ENCODE measurements at places on chromosomes 6 and 20.
A peak's percentile ranks its signal among the peaks of the same experiment; 100 is the strongest.

- DNase-seq, result no peak
Measured at GRCh38 chr6:112018619-112019416, 35.1 kb upstream of the CCN6 start.

DNA sequence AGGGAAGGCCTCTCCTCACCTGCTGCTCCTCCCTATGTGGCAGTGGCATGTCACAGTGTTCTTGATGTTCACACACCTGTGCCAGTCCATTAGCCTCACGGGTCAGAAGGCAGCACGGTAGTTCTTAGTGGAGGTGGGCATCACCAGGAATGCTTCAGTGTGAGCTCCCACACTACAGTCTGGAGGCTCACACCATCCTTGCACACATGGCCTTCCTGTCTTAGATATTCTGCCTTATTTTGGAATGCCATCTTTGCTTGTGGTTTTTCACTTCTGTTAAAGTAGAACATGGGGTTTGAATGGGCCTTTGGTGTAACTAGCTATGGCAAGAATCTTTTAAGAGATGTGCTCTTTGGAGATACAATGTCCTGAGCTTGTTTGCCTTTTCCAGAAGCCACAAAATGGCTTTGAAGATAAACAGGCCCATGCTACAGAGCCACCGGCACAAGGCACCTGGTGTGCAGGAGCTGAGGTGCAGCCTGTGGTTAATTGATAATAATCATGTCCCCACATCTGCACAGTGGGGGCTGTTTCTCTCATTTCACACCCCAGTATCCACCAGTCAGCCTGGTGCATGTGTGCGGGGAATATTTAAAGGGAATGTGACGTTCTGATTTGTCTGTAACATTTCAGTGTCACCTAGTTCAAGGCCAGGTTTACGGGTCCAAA is 3.2 kb upstream of the SLC17A9 start:
- no peak for DNase-seq

DNA sequence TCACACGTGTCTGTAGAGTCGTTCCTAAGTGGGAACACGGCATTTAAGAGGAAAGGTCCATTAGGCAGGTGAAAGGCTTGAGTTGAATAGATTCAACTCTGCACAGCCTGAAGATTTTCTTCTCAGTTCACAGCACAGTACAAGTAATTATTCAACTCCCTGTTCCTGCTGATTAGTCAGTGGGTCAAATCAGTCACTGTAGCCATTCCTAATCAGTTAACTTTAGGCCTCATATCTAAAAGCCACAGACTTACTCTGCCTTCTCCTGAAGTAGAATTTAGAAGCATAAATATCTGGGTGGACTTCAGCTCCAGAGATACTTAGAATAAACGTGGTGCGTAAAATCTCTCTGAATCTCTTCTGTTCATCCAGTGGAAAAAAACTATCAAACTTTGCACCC is 872.4 kb downstream of the C6orf118 start:
- DNase-seq, result no peak

- no peak for DNase-seq
Measured at GRCh38 chr6:138485586-138486248, 13.6 kb downstream of the NHSL1 start.

- DNase-seq, result no peak
Measured at GRCh38 chr20:35063168-35063567, 29.4 kb downstream of the TRPC4AP start.

GRCh38 chr6:62775427-62776022 is 435.7 kb upstream of the FKBP1C start:
- DNase-seq, result no peak

GRCh38 chr20:24984961-24985640 is 7.5 kb downstream of the APMAP start:
- DNase-seq, result no peak

- DNase-seq, result no peak
Measured at GRCh38 chr20:33624399-33624798, 37.7 kb upstream of the C20orf144 start.

DNA sequence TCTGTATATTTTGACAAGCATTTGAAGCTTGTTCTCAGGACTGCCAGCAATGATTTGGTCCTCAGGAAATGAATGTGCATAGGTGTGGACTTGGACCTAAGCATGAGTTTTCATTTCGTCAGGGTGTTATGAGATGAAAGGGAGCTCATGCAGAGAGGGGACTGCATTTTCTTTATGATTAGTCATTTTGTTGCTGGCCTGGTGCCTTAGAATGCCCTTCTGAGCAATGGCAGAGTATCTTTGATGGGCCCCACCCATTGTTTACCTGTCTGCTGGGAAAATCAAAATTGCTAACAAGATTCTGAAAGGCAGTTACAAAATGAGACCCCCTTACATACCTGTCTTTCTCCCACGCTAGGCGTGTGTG is 51.5 kb upstream of the MTHFD1L start:
- DNase-seq, result no peak

DNA sequence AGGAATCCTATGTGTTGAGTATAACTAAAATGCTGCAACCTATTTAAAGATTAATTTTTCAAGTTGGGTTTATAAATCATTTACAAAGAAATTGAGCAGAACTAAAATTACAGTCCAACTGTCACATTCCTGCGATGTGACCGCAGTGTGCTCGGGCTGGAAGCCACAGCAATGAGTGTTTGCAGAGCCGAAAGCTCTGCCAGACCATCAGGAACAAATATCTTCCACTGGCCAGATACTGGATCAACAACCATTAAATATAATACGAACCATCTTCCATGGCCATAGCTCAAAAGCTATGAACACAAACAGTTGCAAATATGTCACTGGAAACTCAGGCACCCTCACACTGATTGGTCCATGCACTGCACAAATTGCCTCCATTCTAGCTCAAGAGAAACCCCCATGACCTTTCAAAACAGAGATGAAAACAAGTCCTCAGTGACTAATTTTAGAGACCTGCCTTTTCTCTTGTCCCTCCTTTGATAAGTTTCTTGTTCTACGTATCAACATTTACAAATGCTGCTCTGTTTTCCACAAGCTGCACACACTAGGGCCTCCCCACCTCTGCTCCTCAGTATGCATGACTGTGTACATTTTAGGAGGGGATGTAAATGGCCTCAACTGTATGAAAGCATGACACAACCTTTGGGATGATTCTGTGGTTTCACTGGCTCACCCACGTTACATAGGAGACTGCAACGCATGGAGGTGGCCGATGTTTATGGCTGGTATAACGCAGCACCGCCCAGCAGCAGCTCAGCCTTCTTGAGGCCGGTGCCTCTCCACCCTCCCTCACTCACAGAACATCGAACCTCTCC is 171.7 kb downstream of the WDR27 start:
- DNase-seq, result peak; percentile 22

DNA sequence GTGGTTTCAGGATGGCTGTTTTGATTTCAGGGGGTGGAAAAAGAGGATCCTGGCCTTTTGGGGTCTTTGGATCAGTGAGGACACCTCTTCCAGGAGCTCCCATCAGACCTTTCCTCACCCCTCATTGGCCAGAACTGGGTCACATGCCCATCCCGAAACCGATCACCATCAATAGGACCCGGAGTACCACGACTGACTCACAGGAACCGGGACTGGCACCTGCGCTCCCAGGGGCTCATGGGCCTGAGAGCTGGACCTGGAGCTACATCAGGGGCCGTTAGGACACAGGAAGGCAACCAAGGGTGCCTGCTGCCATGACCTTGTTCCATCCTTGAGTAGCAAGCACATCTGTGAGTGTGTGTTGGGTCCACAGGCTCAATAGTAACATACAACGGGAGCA is 180.4 kb downstream of the BMP7 start:
- DNase-seq, result no peak

DNA sequence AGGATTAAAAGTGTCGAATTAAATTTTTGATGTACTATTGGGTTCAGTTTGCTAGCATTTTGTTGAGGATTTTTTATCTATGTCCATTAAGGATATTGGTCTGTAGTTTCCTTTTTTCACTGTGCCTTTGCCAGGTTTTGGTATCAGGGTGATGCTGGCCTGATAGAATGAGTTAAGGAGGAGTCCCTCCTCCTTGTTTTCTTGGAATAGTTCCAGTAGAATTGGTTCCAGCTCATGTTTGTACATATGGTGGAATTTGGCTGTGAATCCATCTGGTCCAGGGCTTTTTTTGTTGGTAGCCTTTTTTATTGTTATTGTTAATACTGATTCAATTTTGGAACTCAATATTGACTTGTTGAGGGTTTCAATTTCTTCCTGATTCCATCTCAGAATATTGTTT is 141.8 kb downstream of the SIM1 start:
- no peak for DNase-seq

DNA sequence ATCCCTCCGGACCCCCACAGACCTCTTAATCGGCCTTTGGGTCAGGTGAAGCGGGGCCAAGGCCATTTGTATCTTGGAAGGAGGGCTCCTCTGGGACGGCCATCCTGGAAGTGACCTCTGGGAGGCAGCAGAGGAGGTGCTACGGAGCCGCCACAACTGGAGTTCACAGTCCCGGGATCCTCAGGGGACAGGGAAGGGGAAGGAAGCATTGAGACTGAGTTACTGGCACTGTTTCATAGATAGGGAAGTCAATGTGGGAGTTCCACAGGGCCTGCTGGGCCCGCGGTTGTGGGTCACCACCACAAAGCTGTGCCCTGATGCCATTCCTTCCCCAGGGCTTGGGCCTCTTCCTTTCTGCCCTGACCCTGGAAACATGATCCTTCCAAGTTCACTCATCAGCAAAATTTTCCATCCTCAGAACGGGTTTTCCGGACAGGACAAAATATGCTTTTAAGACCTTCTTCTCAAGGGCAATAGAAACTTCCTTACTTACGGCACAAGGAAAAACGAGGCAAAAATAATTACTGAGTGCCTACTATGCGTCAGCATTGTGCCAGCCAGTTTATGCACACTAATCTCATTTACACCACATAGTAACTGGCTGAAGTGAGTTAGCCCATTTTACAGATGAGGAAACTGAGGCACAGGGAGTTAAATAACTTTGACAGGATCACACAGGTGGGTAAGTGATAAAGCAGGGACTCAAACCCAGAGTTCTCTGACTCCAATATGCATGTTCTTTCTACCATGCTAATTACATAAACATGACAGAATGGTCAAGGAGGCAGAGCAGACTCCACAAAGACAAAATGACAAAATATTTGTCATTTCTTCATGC is 143.8 kb downstream of the UNC5CL start:
- no peak for DNase-seq

- DNase-seq, result no peak
Measured at GRCh38 chr20:49310705-49311104, 32.8 kb upstream of the ZNFX1 start.

GRCh38 chr20:12821249-12821648 is 187.5 kb upstream of the SPTLC3 start:
- DNase-seq, result no peak

DNA sequence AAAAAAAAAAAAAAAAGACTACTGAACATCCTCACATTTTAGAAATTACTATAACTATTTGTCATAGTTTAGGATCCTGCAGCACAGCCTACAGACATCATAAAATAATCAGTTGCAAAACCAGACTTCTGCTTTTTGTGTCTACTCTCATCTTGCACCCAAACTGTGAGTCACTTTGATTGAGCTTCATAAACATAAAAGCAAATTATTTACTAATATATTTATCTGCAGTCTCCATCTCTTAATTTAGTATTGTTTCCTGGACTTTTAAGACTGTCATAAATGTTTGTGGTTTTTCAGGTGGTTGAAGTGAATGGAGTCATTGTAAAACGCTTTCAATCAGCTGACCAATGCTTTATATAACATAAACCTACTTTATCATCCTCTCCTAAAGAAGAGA is 14.8 kb upstream of the CALHM6 start:
- DNase-seq, result no peak

DNA sequence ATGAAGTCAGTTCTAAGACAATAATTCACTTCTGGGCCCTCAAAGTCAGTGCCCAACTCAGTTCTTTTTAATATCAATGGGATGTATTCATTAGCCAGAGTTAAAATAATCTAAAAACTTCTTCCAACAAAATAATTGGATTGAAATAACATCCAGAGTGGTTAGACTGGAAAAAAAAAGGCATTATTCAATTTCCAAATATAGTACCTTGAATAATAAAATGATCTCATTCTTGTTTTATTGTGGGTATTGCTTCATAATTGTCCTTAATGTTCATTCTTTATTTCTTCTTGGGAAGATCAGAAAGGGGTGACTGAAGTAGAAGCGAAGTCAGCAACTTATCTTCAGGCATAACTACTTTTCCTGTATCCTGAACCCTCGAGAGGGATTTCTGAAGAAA is 85.1 kb upstream of the JARID2 start:
- no peak for DNase-seq

DNA sequence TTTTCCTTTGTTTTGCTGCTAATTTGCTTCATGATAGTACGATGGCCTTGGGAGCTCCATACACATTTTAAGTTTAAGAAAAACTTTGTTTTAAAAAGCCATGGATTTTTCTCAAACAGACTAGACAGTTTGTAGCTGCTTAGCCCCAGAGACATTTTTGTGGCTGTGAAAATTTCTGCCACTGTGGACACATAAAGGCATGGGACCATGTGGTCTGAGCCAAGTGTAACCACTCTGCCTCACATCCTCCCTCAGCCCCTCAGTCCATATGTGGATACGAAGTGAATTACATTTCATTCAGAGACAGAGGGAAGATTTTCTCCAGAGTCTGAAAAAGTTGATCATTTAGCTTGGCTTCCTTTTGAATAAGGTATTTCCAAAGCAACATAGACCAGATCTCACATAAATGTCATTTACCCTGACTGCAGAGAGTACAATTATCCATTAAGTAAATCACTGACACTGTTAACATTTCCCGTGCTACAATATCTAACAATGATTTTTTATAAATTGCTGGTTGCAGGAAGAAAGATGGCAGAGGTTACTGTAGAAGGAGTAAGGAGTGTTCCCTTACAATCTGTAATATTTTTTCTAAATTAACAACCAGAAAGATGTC is 87.4 kb downstream of the GJA1 start:
- DNase-seq, result no peak

DNA sequence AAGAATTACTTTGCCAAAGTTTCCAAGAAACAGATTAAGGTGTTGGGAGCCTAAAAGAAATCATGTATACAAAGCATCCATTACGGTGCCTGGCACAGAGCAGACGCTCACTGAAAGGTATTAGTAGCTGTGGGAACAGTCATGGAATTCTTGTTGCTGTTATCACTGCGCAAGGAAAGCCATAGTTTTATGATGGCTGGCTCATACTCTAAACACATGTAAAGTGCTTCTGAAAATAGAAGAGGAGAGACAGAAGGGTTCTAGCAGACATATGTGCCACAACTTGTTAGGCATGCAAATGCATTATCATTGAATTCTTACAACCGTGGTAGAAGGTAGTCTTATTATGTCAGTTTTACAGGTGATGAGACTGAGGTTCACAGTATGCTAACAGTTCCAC is 112.4 kb downstream of the TENT5A start:
- DNase-seq, result no peak

DNA sequence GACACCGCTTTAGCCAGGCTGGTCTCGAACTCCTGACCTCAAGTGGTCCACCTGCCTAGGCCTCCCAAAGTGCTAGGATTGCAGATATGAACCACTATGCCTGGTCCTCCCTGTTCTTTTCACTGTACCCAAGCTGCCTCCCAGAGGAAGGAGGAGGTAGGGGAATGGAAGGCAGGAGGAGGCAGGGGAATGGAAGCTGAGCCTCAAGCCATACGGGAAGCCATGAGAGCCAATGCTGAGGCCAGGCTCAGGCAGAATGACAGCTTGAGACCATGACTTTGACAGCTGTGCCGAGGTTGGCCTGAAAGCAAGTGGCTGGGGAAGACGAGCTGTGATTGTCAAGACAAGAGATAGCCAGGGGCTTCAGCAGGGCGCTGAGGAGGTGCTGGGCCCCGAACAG is 13.6 kb upstream of the ZNF335 start:
- DNase-seq, result no peak
